ENCODE measurements at places on chromosomes 5 and 9.

DNA sequence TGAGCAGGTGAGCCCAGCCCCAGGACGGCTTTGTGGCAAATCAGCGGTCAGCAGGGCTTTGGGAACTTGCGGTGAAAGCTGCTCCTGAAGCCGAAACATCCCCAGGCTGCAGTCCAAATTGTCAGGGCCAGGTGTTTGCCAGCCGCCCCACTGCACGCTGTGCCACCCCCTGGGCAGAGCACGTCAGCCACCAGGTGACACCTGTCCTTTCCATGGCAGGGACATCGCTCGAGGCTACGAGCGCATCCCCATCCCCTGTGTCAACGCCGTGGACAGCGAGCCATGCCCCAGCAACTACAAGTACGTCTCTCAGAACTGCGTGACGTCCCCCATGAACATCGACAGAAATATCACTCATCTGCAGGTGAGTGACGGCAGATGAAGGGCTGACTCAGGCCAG, 64.4 kb upstream of the CACNA1B start:
- DNase-seq, result peak; percentile 42

GRCh38 chr5:35593338-35593737, 24.3 kb upstream of the SPEF2 start:
- no peak for DNase-seq

DNA sequence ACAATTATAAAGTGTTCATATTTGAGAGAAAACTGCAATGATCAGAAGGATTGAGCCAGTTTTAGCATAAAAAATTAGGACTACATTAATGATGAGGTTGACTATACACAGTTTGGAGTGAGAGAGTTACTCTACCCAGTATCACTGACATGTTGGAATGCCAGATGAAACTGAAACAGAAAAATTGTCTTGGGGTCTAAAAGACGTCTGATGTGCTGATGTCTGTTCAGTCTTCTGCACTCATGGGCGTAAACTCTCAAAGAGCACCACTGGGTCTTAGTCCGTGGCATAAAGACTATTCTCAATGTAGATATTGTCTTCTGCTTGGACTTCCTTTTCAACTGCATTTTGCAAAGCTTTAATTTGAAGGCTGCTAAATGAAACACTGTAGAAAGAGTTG, 29.5 kb downstream of the HAVCR1 start:
- no peak for DNase-seq

DNA sequence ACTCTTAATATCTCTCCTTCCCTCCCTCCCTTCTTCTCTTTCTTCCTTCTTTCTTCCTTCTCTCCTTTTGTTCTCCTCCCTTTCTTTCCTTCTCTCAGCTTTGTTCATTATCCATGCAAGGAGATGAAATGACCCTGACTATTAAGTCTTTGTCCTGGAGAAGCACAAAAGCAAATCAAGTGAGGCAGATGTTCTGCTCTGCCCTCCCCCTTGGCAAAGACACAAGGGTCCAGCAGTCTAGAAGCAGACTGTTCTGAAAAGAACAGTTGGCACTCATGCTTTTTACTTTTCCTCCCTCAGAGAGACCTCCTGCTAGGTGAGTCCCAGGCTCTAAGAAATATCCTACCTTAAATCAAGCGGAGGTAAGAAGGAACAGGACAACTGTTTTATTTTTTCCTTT, 1067.6 kb upstream of the DMAC1 start:
- DNase-seq, result no peak

- DNase-seq, result no peak
Observed at GRCh38 chr5:15844871-15845270, 334.7 kb downstream of the MARCHF11 start.

- no peak for DNase-seq
Observed at GRCh38 chr5:31585895-31586270, 53.0 kb upstream of the PDZD2 start.

DNA sequence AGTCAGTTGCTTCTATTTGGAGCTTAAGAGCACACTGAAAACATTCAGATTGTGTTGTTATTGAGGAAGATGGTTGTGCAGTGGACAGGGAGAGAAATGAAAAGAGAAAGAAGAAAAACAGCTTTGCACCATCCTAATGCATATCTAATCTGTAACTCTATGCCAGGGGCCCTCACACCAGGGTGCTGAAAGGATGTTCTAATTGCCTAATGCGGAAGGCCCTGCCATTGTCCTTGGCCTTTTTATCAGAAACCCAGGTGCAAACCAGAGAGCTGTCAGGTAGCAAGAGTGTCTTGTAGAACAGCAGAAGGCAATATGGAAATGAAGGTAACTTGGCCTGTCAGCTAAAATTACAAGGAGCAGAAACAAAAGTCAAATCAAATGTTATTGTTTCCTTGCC, 384.5 kb upstream of the PIK3R1 start:
- DNase-seq, result no peak

DNA sequence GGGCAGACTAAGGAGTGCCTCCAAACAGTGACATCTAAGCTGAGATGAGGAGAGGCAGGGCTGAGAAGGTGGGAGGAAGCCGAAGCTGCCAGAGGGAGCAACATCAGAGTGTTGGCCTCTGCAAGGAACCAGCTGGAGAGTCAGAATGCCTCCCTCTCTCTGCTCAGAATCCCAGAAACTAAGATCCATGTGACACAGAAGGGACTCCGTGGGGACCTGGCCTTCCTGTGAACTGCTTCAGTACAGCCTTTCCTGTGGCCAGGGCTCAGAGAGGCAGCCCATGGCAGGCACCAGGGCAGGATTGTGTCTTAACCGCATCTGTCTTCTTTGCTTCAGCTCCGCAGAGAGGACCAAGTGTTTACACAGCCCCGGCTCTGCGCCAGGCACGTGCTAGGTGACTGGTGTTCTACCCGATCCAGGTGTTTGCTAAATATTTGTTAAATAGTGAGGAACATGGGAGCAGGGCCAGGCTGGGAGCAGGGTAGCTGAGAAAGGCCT, 33.5 kb downstream of the KCNMB1 start:
- DNase-seq, result no peak

GRCh38 chr9:123420592-123421111, 64.7 kb downstream of the CRB2 start:
- DNase-seq, result no peak

- peak; percentile 85 for DNase-seq
Observed at GRCh38 chr5:168291964-168292785, 730 bp downstream of the WWC1 start.

DNA sequence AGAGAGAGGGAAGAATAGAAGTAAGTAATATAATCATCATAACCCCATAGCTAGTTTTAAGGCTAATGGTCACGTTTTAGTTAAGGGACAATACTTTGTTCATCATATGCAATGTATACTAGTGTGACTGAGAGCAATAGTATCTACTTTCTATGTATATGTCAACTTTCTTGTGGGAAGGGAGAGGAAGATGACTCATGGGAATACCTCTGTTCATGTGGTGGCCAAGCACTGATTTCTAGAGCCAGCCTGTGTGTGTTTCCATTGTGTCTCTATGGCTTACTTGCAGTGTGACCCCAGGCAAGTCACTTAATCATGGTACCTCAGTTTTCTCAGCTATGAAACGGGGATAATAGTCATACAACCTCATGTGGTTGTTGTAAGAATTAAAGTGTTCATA, 639.6 kb downstream of the CETN3 start:
- no peak for DNase-seq

GRCh38 chr5:178627259-178627598, 379 bp upstream of the CLK4 start:
- no peak for DNase-seq

GRCh38 chr5:170306381-170306831, 8.8 kb upstream of the LCP2 start:
- DNase-seq, result no peak

GRCh38 chr5:9441610-9442009, 104.3 kb downstream of the SEMA5A start:
- DNase-seq, result no peak

DNA sequence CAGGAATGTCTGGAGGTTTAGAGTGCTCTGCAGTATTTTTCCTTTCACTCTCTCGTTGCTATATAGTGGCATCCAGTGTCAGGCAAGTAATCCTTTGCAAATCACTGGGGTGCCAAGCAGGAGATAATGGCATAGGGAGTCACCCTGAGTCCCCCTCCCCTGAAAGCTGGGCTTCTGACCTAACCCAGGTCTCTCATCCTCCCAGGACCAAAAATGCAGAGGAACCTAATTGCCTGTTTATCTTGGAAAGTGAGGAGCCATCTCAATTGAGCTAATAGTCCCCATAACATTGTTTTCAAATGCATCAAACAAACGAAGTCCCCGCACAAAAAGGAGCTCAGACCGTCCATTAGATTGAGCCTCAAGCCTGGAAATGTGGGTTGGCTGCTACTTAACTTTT, 368.0 kb upstream of the IRX2 start:
- DNase-seq, result no peak

DNA sequence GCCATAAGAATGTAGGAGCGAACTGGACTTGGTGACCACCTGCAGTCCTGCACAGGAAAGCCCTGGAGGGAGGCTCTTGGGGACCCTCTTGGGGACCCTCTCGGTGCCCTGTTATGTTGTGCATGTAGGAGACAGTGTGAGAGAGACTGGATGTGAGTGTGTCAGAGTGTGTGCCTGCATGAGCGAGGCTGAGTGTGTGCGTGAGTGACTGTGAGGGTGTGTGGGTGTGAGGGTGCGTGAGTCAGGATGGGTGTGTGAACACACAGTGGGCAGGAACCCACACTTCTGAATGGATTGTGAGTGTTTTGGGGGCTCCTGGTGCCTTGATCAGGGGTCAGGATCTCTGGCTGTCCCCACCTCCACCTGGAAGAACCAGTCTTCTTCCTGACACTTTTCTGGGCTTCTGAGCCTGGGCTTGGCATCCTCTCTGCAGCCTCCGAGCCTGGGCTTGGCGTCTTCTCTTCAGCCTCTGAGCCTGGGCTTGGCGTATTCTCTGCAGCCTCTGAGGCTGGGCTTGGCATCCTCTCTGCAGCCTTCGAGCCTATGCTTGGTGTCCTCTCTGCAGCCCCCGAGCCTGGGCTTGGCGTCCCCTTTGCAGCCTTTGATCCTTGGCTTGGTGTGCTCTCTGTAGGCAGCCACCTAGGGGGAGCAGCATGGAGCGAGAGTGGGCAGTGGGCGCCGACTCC, 25.6 kb upstream of the ANKRD33B start:
- DNase-seq, result no peak

GRCh38 chr5:33371660-33372059, 69.1 kb upstream of the TARS1 start:
- no peak for DNase-seq

- DNase-seq, result no peak
Observed at GRCh38 chr5:84642324-84642723, 257.6 kb upstream of the EDIL3 start.

- DNase-seq, result no peak
Observed at GRCh38 chr5:96468956-96469355, 35.9 kb upstream of the PCSK1 start.

DNA sequence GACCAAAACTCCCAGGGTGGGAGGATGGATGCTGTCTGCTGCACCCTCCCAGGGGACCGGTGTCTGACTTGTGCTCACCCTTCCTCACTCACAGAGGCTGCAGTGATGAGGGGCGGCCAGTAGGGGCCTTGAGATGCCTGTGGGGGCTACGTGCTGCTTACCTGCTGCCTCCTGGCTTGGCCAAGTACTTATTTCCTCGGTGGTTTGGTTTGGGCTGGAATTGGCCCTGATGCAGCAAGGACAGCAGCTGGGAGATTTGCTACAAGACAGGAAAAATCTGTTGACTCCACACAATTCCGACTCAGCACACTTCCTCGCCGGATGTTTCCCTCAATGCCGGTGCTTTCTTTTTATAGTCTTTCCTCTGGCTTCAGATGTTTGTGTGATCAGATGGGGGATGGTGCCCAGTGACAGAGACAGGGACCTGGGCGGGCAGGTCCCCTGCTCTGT, 6.6 kb downstream of the PCDH12 start:
- DNase-seq, result peak; percentile 90

DNA sequence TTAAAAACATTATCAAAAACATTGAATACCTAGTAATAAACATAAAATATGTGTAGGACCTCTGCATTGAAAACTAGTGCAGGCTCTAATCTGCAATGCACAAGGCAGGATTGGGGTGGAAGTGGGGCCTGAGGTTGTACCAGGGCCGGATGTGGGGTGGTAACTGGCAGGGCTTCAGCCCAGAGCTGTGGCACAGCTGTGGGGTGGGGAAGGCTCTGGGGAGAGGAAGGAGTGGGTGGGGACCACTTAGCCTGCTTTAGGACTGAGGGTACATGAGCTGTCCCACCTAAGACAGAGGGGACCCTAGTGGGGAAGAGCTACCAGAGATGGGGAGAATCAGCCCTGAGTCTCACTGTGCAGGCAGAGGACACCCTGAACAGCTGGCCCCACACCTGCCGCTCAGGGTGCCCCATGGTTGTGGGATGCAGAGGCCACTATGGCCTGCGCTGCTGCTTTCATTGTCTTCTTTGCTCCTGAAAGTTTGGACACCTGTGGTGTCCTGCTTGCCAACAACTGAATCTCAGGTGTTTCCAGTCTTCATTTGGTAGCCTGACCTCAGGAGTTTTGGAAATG, 311.4 kb downstream of the TLE4 start:
- DNase-seq, result no peak

DNA sequence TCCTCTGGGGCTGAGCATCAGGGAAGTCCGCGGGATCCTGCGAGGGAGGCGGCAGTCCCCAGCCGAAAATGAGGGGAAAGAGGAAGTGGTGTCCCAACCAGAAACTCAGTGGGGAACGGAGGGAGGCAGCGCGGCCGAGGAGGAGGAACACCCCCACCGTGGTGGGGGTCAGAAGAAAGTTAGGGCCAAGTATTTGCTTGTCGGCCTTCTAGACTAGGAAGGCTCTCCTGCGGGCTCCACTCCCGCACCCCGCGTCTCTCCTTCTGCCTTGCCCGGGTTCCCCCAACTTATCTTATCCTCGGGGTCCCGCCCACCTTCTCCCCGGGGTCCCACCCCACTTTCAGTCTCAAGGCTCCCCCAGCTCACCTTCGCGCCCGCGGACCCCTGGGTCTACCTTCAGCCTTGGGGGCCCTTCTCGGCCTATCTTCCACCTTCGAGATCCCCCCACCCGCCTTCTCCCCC, 557 bp upstream of the PHF2 start:
- DNase-seq, result peak; percentile 83

- no peak for DNase-seq
Observed at GRCh38 chr9:128168731-128169308, 8.8 kb downstream of the BBLN start.

DNA sequence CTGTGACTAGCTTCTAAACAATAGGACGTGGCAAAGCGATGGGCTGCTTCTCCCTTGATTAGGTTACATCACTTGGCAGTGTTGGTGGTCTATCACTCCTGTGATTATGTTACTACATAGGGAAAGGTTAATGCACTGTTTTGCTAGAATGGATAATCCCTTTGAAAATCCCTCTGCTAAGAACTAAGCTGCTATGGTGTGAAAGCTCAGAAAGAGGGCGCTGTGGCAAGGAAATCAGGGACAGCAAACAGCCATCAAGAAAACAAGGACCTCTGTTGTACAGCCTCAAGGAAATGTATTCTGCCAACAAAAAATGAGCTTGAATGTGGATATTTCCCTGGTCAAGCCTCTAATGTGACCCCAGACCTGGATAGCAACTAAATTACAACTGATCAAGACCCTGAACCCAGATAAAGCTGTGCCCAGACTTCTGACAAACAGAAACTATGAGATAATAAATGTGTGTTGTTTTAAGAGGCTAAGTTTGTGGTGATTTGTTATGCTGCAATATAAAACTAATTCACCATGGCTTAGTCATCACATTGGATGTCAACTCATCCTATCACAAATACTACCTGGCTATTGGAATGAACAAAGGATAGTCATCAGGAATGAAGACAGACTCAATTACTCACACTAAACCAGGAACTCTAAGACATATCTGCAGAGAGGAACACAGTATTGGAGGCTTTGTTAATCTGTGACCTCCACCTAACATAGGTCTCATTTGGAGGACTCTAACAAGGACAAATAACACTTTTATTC, 1215.9 kb downstream of the EFNA5 start:
- peak; percentile 4 for DNase-seq

Data from H7 (cell line).